ENCODE measurements at places on chromosomes 12 and 14.
A peak's percentile ranks its signal among the peaks of the same experiment; 100 is the strongest.

DNA sequence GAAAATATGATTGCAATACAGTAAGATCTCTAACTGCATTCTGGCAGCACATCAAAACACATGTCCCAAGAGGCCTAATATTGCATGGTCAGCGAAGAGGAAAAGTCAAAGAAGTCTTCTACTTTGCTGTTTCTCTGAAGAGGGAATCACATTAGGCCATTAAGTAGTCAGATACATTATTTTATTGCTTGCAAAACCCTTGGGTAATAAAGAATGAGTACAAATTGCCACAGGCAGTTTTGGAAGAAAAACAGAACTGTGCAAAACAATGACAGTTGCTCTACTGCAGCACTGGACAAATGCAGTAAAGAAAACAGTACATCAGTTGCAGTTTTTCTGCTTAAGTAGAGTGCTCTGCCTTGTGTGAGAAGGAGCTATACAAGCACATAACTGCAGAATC is 211.9 kb downstream of the MED13L start:
- peak; percentile 34 for DNase-seq

DNA sequence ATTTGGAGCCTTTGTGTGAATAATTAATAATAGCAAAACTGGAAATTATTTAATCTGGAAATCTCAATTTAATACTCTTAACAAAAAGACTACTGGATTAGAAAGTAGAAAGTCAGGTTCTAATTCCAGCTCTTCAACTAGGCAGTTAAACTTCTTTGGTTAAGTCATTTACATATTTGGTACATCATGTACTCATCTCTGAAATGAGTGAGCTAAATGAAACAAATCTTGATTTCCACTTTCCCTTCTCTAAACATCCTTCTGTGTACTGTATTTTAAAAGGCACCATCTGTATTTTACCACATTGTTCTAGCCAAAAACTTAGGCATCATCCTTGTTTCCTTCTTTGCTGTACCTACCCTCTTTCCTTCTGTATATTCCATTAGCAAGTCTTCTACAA is 26.9 kb downstream of the CRADD start:
- no peak for DNase-seq

DNA sequence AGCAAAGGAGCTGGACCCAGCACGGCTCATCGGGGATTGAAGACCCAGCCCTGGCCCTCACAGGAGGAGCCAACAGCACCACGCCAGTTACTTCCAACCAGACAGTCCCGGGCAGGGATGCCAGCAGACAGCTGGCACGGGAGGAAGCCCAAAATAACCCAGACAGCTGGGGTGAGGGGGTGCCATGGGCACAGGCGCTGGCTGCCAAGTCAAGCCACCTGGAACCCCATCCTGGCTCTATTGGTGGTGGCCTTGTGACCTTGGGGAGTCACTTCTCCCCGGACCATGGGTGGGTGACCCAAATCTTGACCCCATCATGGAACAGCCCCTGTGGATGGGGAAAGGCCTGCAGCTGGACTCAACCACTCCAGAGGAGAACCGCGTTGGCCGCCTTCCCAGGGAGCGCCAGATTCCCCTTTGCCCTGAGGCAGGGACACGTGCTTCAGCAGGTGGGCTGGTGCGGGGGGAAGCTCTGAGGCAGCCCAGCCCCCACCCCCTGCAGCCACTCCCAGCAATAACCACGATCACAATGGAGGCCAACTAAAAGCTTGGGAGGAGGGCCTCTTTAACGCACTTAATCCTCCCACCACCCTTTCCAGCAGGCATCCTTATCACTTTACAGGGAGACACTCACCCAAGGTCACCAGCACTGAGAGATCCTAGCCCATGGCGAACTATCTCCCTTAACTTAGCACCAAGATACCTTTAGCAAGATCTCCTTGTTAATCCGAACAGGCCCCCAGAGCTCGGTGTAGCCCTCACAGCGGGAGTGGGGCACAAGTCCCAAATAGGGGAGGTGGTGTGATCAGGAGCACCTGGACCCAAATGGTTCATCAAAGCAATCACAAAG is 4.7 kb upstream of the RHOF start:
- peak; percentile 74 for DNase-seq

DNA sequence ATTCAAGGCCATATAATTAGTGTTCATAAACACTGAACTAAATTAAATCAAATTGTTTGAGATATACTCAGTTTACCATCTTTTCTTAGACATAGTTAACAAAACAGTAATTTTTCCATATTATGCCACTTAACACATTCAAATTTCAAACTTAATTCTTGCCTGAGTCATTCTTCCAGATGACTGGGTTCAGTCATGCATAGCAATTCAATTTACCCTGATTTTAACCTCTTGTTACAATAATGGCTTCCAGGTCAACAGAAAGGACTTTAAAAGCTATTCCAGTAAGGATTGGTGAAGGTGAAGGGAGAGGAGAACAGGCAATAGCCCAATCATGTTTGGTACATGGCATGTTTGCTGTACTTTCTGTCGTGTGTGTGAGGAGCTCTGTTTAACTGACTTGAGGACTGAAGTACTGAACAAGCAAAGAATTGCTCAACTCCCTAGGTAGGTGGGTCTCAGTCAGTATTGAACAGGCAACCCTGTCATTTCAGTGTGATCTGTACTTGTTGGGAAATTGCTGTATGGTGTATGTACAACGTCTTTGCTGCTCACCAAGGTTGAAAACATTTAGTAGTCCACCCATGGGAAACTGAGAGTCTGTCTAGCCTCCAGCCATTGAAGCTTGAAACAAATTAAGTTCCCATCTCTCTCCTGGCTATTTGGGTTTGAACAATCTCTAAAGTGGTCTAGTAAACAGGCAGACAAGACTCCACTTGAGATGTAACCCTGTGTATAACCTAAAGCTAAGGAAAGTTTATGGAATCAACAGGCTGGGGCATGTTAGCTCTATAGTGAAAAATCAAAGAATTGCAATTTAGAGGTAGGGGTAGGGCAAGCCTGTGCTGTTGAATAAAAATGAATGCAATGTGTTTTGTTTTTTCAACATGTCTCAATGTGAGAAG is 327.2 kb downstream of the BTG1 start:
- DNase-seq = peak; percentile 24

DNA sequence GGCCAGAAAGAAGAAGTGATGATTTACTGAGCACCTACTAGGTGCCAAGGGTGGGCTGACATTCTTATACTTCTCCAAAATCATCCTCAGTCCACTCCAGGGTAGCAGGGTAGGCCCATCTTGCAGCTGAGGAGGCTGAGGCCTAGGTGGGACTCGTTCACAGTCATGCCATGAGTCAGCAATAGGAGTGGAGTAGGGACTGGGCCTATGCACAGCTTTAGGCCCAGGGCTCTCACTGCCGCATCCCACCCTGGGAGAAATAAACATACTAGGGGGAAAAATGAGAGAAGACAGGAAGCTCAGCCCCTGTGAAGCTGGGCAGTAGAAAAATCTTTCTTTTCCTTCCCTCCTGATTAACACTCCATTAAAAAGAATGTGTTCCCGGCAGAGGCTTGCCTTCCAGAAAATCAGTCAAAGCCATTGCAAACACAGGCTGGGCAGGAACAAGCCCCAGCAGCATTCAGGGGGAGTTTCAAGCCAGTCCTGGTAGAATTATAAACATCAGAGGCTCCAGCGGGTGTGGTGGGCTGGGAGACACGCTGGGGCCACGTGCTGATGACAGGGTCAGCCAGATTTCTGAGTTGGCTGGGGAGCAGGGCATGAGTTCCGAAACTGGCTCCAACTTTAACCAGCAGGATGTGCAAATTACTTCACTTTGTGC is 1.8 kb downstream of the HSPB8 start:
- no peak for DNase-seq

DNA sequence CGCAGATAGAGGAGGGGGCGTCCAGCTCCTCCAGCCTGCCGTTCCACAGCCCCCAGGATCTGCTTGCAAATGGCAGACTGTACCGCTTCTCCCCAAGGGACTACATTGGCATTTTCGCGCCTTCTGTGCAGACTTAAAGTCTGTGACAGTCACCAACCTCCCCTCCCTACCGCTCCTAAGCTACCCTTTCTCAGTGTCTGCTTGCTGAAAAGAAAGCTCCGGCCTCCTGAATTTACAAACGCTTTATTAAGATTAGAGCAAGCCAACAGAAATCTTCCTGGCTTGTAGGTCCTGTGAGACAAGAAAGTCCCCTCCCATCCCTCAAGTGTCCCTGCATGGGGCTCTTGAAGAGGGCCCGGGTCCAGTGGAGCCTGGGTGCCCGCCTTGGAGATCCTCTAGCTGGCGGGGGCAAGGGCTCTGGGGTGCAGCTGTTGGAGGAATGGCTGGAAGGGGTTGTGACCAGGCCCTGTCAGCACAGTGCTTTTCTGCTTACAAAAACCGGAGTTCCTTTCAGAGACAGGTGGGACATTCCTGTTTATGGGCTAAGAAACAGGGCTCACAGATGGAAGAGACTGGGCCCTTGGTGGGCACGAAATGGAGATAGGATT is 2.8 kb upstream of the DLK1 start:
- DNase-seq = peak; percentile 39

GRCh38 chr12:106213662-106214061 is 34.2 kb downstream of the CKAP4 start:
- DNase-seq = no peak

DNA sequence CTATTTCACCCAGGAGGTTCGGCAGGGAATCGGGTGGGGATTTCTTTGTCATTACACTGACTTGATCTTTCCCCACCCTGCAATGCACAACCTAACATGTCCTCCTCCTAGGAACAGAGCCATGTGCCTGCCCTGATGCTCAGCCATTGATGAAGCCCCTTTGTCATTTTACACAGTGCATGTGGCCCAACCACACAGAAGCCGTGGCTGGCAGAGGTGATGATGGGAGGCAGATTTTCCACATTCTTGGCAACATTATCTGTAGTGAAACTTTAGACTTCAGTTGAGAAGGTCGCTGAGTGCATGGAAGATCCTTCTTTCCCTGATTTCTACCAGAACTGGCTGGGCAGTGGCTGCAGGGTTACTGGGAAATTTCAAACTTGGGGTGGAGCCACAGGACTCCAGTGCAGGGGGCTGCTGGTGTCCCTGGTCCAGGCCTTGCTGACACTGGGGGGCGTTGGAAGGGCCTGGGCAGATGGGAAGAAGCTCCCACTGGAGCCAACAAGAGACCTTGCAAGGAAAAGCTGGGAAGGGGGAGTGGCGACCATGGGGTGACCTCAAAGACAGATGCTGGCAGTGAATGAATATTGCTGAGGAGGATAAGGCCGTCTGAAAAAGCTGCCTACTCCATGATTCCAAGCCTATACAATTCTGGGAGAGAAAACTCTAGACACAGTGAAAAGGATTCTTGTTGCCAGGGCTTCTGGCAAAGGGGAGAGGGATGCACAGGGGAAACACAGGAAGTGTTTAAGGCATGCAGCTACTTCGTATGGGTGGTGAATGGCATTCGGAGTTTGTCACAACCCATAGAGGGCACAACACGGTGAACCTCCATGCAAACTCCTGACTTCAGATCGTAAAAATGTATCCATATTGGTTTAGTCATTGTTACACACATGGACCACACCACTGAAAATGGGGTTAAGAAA is 41.8 kb upstream of the P2RX7 start:
- DNase-seq = no peak

DNA sequence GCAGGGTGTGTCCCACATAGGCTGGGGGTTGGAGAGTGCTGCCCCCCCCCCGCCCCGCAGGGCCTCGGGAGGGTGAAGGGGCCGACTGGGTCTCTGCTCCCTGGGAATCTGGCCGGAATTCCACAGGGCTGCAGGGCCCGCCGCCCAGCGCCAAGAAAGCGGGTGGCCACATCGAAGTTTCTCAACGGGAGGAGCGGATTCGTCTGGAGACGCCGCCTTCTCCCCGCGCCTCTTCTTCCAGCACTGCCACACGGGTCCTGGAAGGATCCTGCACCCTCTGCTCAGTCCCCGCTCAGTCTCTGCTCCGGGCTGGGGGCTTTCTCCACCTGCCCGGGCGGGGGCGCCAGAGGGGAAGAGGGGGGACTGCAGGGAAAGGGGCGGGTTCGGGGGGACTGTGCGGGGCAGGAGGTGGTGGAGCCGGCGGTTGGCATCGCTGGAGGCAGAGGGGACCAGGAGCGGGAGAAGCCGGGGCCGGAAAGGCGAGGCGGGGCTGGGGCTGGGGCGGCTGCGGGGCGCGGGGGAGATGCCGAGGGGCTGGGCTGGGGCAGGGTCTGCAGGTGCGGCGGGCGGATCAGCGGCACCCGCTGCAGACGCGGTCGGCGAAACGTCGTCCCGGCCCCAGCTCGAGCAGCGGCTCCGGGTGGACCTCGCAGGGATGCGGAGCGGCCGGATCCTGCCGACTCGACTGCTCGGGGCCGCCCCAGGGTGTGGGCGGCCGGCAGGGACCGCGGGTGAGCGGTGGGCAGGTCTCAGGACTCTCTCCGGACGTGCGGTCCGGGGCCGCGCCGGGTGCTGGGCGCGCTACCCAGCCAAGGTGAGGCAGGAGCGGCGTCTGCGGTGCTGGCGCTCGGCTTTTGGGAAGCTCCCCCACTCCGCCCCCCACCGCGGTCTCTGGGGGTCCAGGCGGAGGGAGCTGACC is 811.4 kb upstream of the TMEM132C start:
- no peak for DNase-seq

GRCh38 chr14:89519040-89519439 is 102.0 kb upstream of the FOXN3 start:
- DNase-seq = no peak

DNA sequence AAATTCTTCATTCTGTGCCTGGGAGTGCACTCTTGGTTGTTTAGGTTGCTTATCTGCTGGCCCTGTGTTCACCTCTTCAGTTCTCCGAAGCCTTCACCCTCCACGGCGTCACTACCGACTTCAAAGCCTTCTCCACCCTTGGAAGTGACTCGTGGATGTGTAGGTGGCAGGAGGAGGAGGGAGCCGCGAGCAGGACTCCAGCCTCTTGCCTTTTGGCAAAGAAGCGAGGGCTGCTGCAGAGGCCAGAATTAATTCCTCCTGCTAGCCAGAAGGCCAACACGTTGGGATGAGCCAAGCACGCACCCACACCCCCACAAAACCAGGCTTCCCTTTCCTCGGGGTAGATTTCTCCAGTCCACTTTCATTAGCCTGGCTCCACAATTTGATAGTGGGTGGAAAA is 86.5 kb downstream of the TBX5 start:
- no peak for DNase-seq

GRCh38 chr12:94204499-94205247 is 56.3 kb downstream of the PLXNC1 start:
- DNase-seq = no peak

DNA sequence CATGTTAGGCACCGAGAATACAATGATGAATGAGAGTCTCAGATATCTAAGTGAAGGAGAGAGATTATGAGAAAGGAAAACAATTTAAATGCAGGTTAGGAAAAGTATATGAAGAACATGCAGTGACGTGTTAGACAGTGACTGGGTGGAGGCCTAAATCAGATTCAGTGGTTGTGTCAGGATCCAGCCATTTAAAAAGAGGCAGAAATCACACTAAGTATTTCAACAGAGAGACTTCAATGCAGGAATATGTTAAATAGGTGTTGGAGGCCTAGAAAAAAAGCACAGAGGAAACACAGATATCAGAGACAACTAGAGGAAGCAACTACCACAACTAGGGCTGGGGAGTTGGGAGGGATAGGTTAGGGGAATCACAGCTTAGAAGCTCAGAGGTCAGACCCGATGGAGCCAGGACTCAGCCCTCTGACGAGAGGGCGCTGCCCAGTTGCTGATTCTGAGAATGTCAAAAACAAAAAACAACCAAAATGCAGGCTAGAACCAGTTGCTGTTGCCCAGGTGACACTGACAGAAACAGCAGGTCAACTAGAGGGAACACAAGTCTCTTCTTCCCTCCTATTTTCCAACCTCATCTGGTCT is 3.0 kb upstream of the GARIN2 start:
- DNase-seq = no peak

Measured in retina (tissue), 1 donor.